AG10803 (cell line): ENCODE measurements at places on chromosomes 16 and 17.

DNA sequence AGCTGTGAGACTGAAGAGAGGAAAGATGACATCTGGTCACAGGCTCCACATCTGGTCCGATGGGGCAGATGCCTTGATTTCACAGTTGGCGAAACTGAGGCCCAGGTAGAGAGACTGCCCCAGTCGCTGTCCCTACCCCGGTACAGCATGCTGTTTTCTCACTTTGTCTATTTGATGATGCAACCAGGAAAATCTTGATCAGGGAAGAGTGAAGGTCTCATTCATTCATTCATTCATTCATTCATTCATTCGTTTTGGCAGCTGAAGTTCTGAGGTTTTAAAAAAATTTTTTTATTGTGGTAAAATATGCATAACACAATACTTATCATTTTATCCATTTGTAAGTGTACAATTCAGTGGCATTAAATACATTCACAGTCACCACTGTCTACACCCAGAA is 19.7 kb downstream of the CMIP start:
- DNase-seq = no peak

GRCh38 chr16:78703936-78704335 is 604.5 kb downstream of the WWOX start:
- DNase-seq = peak; percentile 38

- no peak for DNase-seq
Measured at GRCh38 chr17:20022701-20023100, 13.5 kb downstream of the SPECC1 start.

GRCh38 chr17:36602030-36602748 is 806 bp downstream of the MRM1 start:
- DNase-seq = no peak

DNA sequence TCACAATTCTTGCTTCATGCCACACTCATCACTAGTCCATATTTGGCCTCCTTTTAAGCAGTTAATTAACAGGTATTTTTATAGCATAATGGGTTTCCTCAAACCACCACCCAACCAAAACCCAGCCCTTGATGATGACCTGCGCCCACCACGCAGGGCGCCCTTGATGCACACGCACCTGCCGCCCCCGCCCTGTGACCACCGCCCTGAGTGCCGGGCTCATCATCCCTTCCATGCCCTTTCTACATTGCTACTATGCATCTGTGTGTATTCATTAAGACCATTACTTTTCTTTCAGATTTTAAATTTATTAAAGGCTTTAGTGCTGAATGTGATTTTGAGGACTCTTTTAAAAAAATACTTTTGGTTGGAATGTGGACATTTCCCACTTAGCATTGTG is 204.8 kb upstream of the CHMP6 start:
- no peak for DNase-seq

DNA sequence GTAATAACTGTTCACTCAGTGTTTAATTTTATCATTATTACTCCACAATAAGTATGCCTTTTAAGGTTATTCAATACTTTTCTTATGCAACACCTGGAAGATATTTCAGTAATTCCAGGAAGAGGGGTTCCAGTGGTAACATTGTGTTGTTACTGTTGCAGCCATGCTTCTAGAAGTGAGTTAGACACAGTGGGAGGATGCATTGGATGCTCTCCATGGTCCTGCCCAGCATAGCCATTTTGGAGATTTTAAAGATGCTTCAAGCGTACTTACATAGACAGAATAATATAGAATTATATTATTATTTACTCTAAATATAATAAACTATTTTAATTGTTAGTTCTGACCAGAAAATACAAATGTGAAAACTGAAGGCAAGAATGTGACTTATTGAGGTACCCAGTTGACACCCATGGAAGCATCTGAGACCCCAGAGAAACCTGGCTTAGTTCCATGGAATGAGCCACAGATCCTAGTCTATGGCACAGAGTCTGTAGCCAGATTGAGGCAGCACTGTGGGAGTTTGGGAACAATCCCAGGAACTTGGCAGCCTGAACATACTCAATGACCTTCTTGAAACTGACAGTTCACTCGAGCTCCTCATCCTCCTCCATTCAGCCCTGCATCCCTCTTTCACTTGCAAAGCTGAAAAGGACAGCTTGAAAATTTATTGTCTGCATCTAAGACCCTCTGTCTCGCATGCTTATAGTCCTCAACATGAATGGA is 190.1 kb upstream of the HS3ST4 start:
- DNase-seq = no peak

DNA sequence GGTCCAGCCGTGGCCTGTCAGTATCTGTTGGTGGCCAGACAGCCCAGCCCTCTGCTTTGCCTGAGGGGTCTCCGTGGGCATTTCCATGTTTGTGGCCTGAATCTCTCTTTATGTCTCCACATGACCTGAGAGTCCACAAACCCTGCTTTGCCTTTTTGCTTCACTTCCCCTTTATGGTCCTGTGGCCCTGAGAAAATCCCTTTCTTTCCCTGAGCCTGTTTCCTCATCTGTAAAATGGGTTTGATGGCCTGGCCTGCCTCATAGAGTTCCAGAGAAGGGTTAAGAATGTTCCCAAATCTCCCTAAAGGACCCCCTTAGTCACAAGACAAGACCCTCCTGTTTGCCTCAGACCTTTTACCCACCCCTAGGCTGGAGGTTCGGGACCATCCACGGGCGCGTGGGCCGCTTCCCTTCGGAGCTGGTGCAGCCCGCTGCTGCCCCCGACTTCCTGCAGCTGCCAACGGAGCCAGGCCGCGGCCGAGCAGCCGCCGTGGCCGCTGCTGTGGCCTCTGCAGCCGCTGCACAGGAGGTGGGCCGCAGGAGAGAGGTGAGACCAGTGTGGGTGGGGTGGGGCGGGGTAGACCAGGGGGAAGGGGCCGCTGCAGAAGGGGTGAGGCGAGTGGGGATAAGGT is 26.2 kb upstream of the ALKBH5 start:
- no peak for DNase-seq

DNA sequence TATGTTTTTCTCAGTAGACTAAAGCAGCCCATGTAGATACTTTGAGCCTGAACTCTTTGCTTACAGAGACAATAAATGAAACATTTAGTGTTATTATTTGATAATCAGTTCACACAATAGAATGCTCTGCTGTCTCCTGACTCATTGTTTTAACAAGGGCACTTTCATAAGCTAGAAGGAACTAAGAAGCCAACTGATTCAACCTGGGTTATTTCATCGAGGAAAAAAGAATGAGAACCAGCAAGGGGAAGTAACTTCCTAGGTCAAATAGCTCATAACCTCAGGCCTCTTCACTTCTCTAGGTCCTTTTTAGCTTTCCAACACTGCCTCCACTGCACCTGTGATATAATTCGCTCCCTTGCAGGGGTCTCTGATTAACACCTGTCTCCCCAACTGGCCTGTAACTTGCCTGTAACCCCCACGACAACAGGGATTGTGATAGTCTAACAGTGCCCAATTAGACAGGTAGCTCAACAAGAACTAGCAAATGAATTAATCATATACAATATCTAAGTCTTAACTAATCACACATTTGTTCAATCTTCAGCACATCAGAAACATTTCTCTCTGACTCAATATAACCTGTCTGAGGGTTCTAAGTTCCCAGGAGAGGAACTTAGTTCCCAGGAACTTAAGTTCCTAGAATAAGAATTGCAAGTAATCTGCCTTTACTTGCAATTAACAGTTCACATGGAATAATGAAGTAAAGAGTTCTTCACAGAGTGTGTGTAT is 34.8 kb downstream of the RFFL start:
- no peak for DNase-seq

- DNase-seq = no peak
Measured at GRCh38 chr17:29562615-29563014, 4.2 kb downstream of the ABHD15 start.

DNA sequence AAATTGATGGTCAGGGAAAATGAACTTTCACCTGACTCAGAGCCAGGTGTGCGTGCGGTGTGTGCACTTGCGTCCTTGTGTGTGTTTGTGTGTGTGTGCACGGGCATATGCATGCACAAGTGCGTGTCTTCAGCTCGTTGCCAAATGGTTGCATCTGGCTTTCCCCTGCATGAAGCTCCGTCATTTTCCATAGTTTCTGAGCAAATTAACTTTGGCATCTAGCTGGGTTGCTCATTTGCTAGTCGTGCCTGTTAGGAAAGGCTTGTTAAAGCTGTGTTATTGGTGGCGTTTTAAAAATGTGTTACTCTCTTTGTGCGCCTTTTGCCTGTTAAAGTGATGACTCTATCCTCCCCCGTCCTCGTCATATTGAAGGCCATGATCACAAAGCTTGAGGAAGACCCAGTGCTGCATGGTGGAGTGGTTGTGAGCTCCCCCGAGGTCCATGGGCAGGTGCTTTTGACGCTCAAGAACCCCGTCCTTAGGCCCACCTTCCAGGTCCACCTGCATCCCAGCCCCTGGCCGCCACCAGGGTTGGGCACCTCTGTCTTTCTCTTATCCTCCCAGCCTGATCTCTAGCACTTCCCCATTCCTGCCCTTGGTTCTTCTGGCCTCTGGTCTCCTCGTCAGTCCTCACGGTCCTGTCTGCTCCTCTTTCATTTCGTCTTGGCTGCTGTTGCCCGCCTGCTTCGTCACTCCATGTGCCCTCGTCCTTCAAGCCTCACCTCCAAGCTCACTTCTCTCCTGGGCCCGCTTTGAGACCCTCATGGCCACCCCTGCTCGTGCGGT is 355.8 kb downstream of the SNX29 start:
- DNase-seq = no peak

GRCh38 chr17:70059071-70059470 is 16.0 kb upstream of the KCNJ16 start:
- DNase-seq = no peak

DNA sequence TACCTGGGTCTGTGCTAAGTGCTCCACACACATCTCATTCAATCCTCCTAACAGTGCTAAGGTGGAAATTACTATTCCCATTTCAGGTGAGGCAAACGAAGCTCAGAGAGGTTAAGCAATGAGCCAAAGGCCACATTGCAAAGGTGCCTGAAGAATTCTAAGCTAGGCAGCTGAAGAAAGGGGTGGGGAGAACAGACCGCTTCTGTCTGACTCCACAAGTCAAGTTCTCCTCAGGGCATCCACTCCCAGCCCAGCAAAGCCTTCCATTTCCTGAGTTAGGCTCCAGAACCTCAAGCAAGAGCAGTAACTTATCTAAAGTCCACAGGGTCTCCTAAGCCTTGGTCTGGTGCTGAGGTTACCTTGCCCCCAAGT is 27.0 kb upstream of the MRPS23 start:
- DNase-seq = no peak

DNA sequence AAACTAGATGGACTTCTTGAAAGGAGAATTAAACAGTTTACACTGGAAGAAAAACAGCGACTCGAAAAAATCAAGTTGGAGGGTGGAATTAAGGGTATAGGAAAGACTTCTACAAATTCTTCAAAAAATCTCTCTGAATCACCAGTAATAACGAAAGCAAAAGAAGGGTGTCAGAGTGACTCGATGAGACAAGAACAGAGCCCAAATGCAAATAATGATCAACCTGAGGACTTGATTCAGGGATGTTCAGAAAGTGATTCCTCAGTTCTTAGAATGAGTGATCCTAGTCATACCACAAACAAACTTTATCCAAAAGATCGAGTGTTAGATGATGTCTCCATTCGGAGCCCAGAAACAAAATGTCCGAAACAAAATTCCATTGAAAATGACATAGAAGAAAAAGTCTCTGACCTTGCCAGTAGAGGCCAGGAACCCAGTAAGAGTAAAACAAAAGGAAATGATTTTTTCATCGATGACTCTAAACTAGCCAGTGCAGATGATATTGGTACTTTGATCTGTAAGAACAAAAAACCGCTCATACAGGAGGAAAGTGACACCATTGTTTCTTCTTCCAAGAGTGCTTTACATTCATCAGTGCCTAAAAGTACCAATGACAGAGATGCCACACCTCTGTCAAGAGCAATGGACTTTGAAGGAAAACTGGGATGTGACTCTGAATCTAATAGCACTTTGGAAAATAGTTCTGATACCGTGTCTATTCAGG is 85.0 kb downstream of the C17orf58 start:
- no peak for DNase-seq

- DNase-seq = peak; percentile 78
Measured at GRCh38 chr16:59044616-59045015, 310.5 kb upstream of the GOT2 start.

DNA sequence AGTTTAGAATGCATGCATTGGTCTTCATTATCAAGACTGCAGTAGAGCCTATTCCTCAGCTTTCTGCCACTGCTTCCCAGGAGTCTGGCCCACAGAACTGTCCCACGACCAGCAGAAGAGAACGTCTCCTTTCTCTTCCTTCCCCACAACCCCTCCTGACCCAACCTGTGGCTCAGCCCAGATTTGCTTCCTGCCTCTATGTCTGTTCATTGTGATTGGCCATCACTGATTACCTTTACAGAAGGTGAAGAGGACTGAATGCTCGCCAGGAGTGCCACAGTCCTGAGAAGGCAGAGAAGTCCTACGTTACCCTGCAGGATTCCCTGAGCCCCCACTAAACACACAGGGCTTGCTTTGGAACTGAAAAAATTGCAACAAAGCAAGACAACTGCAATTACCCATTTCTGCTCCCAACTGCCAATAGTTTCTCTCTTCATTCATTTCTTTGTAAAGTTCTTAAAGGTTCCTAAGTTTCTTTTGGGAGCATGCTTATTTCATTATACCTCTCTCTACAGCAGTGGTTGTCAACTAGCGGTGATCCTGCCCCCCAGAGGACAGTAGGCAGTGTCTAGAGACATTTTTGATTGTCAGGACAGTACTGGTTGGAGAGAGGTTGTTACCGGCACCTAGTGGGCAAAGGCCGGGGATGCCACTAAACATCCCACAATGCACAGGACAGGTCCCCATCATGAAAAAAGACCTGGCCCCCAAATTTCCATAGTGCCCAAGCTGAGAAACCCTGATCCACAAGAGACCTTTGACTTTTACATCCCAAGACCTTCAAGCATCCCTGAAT is 4.5 kb upstream of the NAT9 start:
- DNase-seq = no peak

- no peak for DNase-seq
Measured at GRCh38 chr17:20087538-20088250, 78.5 kb downstream of the SPECC1 start.

DNA sequence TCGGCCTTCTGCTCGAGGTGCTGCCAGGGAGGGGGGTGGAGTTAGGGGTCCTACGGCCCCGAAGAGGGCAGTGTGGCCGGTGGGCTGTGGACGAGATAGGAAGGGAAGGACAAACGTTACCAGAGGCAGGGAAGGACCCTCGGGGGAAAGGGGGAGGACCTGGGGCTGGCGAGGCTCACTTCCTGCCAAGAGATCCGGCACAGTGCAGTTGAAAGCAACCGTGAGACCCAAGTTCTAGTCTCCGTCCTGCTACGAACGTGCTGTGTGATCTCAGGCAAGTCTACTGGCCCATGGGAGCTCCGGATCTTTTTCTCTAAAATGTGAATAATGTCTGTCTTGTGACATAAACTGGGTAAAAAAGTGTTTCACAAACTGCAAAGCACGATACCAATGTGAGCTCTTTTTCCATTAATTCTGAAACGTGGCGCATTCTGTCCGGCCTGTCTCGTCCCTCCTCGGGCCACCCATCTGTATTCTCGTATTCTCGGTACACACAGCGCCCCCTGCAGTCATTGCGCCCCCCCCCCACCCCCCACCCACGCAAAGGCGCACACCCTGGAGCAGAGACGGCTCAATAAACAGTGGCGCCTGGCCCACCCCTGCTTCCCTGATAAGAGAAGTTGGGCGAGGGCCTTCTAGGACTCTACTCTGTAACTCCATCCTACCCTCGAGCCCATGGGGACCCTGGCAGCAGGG is 8.8 kb downstream of the CYGB start:
- peak; percentile 31 for DNase-seq

- peak; percentile 82 for DNase-seq
Measured at GRCh38 chr17:4678448-4679026, 25.4 kb downstream of the PELP1 start.
